ENCODE measurements at places on chromosomes 5 and 9.

DNA sequence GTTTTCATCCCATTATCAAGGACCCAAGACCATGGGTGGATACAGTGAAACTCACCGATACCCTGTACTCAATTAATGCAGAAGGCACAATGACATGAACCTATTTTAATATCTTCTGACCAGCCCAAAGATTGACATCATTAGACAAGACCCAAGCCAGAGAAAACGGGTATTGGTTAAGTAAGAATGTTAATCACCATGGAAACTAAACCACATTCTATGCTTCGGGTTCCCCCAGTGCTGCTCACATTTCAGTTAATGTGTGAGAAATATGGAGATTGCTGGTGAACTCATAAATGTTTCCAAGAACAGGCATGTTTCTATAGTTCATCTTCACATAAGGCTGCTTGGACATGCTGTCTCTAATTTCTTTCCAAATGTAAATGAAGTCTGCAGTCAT, 77.0 kb downstream of the IRX2 start:
- DNase-seq = no peak

GRCh38 chr9:35254237-35254636, 92.4 kb downstream of the UNC13B start:
- no peak for DNase-seq

DNA sequence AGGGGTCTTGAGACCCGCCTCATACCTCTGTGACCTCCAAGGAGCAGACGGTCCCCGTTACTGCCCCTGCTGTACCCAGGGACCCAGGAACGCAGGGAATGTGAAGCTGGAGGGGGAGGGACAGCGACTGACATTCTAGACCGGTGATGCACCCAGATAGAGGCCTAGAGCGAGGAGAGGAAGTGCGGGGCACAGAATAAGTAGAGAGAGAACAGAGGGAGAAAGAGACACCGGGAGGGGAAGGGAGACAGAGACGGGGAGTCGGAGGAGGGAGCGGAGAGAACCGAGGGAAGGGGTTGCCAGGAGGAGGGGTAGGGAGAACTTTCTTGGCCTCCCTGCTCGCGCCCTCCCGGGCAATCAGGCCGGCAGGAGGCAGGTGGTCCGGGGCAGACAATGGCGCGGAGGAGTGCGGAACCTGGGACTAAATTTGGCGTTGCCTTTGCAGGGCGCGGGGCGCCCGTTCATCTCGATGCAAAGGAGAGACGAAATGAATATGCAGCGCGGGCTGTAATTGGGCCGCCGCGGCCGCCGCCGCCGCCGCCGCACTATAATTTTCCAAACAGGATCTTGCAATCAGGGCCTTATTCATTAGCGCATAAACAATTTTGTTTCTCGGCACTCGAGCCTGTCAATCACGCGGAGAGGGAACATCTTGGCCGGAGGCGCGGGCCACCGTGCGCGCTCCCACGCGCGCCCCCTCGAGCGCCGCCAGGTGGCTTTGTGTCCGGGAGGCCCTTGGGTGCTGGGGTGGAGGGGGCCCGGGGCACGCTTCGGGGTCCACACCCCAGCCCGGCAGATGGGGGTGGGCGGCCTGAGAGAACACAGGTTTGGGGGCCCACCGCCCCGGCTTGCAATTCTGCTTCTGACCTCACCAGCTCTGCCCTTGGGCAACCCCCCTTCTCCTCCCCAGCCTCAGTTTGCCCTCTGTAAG, 33.0 kb downstream of the NDUFA8 start:
- no peak for DNase-seq

DNA sequence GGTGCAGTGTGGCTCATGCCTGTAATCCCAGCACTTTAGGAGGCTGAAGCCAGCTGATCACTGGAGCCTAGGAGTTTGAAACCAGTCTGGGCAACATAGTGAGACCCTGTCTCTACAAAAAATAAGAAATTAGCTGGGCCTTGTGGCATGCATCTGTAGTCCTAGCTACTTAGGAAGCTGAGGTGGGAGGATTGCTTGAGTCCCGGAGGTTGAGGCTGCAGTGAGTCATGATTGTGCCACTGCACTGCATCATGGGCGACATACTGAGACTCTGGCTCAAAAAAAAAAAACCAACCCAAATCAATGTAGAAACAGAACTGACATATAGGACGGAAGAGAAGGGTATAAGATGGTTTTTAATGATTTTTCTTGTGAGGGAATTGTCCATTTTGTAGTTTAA, 27.7 kb downstream of the G3BP1 start:
- DNase-seq = no peak

DNA sequence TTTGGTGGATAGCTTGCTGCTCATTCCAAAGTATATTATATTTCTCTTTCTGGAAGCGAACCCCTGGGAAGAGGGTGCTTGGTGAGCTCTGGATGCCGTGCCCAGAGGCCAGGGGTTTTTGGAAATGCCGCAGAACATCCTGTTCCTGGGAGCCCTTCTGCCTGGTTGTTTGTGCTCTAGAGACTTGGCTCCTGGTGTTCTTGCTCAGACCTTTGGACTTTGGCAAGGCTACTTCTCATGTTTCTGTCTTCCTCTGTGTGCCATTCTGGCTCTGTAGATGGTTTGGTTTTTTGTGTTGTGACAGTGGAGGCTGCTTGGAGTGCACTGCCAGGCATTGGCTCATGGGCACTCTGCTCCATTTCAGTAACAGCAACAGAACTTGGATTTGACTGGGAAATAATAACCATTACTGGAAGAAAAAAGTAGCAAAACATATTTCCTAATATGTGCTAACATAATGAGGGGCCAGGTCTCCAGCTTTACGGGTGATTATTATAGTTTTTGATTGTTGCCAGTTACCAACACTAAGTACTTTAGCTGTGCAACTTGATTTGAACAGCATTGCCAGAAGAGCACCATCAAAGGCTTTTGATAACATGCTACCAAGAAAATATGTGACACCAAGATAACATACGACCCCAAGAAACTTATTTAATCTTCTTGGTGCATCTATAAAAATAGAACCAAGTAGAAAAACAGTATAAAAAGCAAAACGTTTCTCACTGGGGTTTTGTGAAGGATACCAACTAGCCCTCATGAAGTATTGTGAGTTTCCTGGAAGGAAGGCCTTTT, 94.2 kb downstream of the PCSK1 start:
- no peak for DNase-seq

GRCh38 chr5:144141585-144141984, 28.9 kb downstream of the YIPF5 start:
- no peak for DNase-seq

GRCh38 chr9:82164159-82164558, 175.6 kb downstream of the SPATA31D1 start:
- no peak for DNase-seq

GRCh38 chr9:16625811-16626210, 244.7 kb downstream of the BNC2 start:
- DNase-seq = no peak

DNA sequence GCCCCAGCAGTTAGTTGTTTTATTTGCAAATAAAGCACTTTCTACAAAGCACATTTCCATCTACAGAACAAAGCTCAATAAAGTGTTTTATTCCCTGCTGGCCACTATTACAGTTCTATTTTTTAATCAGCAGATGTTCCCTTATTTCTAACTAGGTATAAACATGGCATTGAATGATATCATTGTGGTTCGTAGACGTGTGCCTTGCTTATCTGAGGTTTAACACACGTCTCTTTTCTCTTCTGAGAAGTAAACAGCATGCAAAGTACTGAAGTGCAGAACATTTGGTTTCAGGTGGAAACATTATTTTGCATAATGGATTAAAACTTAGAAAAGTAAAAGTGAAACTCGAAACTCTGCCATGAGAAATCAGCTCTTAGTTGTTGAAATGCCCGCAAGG, 1989.3 kb upstream of the WWC1 start:
- no peak for DNase-seq

GRCh38 chr9:109320331-109320741, 523 bp downstream of the EPB41L4B start:
- DNase-seq = no peak

DNA sequence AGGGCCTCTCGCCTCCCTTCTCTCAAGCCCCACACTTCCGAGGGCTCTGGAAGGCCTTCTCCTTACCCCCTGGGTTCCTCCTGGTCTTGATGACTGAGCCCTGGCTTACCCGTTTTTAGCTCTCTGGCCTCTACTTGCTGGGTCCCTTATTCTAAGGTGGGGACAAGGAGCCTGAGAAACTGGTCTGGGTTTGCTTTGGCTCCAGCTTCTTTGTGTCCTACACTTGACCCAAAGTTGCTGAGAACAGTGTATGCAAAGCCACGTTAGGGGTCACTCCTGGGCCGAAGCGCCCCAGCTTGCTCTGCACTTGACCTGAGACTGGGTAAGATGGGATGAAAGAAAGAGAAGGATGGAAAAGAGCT, 788 bp downstream of the ZNF346 start:
- DNase-seq = no peak

DNA sequence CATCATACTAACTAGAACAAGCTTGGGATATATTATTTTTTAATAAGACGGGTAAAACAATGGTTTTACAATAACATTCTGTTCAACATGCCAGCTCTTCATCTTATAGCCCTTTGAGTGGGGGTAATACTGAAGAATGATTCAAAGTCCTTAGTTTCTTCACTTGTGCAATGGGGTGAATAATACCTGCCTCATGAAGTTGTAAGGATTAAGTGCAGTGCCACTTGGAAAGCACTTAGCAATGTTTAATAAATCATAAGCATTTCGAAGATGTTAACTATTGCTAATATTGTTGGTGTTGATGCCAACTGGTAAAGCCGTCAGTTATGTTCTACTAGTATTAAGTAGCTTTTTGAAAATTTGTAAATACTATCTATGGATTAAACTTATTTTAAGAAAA, 38.0 kb downstream of the TNPO1 start:
- no peak for DNase-seq

DNA sequence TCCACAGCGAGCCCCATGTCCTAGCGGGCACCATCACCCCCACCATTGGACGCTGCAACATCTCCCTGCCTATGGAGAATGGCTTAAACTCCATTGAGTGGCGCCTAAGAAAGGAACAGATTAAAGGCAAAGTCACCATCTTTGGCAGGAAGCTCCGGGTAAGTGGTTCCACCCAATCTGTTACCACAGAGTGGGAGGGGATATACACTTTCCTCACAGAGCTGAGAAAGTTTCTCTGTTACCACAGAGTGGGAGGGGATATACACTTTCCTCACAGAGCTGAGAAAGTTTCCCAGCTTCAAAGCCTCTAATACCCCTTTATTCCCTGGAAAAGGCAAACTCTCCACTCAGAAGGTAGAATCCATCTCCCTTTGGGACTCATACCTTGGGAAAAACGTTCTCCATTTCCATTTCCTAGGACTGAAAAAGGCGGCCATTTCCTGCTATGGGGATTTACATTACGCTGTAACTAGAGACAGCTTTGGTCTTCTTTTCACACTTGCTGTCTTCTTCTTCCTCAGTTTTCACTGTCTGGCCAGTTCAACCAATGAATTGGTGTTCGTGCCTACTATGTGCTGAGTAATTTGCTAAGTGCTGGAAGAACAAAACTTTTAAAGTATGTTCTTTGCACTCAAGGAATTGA, 63.4 kb upstream of the WWC1 start:
- no peak for DNase-seq

DNA sequence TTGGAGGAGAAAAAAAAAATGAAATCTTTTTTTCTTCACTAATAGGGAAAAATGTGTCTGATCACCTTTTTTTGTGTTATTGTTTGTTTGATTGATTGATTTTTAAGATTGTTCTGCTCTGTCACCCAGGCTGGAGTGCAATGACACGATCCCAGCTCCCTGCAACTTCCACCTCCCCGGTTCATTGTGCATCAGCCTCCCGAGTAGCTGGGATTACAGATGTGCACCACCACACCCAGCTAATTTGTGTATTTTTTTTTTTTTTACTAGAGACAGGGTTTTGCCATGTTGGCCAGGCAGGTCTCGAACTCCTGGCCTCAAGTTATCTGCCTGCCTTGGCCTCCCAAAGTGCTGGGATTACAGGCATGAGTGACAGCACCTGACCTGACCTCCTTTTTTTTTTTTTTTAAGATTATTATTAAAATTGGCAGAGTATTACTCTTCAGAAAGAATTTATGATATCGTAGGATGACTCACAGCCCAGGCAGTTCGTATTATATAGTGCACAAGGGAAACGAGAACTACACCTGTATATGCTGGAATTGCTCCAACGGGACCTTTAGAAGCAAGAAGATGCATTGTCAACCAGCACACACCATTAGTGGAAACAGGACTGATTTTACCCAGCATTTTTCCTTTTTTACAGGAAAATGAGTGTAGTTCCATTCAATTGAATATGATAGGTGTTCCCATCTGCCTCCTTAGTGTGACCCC, 27.7 kb downstream of the FUBP3 start:
- DNase-seq = no peak

DNA sequence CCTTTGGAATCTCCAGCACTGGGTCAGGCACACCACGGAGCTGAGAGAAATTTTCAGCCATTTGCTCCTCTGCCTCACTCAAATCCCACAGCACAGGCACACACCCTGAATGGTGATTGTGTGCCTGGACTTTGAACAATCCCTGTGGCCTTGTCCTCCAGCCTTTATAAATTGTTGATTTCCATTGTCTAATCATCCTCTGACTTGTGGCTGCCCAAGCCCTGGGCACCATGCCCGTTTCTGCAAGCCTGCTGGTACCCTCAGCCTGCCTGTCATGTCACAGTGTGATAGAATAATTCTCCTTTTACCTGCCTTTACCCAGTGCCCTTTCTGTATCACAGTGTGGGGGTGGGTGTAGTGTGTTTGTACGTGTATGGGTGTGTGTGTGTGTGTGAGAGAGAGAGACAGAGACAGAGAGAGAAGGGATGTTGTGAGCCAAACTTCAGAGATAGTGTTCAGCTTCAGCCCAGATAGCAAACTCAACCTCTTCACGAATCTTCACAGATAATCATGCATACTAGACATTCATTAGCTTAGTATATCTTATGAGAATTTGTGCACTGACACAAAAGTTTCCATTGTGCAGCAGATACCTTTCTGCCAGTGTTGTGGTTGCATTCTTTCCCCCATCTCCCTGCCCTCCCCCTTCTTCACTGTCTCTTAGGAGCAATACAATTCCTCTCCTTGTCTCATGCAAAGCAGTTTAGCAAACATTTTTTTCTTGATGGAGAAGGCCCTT, 27.8 kb upstream of the SLC44A1 start:
- DNase-seq = no peak

- DNase-seq = no peak
Measured at GRCh38 chr5:170115925-170116324, 10.2 kb downstream of the FOXI1 start.

DNA sequence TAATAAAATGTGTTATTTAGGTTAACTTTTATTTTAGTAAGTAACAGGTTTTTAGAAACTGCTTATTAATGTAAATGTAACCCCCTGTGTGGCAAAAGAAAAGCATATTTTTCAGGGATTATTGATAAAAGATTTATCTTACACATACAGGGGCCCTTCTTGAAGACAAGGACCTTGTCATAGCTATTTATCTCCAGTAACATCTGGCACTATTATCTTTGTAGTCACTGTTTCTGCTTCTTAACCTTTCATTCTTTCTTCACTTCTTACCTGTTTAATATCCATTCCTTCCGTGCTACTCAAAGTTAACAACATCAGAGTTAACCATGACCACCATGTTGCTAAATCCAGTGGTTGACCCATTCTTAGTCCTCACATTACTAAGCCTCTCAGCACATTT, 117.8 kb upstream of the VCAN start:
- DNase-seq = no peak

- no peak for DNase-seq
Measured at GRCh38 chr9:134051319-134051718, 16.5 kb downstream of the BRD3 start.
